Stimulated activated naive CD8-positive, alpha-beta T cell treated with anti-CD3 and anti-CD28 coated beads, Interleukin-15, Interleukin-2, amounts not matched to agents 100 U/mL and 50 U/mL, for 24 hours (primary cell): ENCODE measurements at places on chromosomes 13 and 19.
A peak's percentile ranks its signal among the peaks of the same experiment; 100 is the strongest.

- no peak for DNase-seq
Observed at GRCh38 chr13:37427843-37428494, 170.6 kb downstream of the POSTN start.

DNA sequence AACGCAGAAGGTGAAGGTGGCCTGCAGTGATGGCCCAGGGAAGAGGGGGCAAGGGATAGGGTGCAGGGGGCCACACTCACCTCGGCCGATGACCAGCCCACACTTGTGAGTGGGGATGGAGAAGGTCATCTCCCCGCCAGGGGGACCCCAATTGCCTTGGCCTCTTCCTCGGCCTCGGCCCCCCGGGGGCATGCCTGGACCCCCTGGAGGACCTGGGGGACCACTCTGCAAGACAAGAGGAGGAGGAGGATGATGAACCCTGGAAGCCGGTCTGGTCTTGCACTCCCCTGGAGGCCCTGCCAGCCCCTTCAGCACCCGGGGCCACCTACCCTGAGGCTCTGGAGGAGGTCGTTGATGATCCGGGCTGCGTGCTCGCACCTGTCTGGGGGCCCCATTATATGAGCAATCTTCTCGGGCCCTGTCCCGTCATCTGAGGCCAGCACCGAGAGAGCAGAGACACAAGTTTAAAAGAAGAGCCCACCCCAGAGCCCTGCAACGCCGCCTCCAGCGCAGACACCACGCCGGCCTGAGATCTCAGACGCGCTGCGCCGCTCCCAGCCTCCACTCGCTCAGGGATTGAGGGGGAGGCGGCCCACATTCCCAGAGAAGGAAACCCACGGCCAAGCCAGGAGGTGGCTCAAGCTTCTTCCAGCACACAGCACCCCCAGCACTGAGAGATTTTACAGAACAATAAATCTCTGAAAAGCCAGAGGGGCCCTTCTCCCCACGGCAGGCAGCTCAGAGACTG is 7.8 kb downstream of the KHSRP start:
- DNase-seq: no peak

DNA sequence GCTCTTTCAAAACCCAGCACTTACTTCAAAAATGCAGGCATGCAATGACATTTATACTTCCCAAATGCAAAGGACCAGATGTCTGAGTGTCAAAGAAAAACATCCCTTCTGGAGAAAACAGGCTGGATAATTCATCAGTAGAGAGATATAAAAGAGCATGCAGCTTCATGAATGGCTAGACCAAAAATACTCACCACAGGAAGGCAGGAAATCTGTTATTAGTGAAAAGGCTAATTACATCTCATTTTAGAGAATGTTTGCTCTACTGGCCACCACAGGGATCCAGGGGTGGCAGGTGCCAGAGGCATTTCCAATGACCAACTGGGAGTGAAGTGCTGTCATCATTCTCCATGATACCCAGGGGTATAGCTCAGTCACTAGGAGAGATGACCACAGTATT is 106.5 kb downstream of the LHFPL6 start:
- no peak for DNase-seq

DNA sequence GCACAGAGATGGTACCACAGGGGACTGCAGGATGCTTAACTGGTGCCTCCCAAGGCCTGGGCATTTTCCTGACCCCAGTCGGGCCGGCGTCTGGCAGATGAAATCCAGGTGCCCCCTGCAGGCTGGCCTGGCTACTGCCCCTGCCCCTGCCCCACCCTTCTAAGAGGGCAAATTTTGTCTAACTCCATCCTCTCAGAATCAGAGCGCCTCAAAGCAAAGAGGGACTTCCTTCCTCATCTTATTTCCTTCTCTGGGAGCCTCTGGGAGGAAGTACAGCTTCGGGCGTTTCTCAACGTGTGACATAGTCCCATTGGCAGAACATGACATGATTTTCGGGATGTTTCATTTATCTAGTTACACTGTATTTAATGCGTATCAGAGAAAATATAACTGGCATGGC is 2.7 kb downstream of the PRKACA start:
- peak; percentile 75 for DNase-seq

DNA sequence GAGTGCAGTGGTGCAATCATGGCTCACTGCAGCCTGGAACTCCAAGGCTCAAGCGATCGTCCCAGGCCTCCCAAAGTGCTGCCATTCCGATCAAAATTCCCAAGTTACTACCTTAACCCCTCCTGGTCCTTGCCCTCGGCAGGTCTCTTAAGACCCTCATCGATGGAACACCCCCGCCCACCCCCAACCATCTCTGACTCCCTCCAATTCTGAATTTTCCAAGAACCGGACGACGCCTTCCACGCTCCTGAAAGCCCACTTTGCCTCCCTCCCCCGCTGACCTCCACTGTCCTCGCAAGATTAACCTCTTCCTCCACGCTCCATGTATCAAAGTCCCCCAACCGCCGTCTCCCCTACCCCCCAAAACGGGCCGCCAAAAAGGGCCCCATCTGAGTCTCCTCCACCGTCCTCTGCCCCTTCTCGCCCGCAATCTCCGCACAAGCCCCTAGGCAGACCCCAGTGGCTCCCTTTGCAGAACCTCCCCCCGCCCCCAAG is 539 bp downstream of the DAPK3 start:
- DNase-seq: no peak

- no peak for DNase-seq
Observed at GRCh38 chr13:28719227-28720055, 671 bp upstream of the SLC46A3 start.

DNA sequence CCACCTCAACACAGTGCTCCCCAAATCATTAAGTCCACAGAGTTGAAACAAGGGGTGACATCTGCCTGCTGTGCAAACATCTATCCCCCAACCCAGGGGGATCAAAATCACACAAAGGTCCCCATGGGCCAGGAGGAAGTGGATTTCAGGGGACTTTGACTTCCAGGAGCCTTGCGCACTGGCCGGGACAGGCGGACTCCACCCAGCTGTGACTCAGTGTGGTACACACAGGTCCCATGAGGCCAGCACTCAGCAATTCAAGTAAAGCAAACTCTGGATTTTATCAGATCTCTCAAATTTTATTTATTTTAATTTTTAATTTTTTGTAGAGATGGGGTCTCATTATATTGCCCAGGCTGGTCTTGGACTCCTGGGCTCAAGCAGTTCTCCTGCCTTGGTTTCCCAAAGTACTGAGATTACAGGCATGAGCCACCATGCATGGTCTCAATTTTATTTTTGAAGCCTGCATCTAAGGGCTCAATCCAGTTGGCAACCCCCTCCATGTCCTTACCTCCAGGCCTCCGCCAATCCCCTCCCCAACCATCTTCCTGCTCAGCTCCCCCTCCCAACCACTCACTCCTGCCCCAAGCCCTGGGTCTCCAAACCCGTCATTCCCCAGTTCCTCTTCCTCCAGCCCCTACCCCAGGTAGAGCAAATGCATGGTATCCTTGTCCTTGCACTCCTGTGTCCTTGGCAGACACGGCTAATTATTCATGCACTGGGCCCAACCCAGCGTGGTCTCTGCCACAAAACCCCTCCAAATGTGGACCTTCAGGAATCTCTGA is 18.2 kb downstream of the ARHGAP33 start:
- DNase-seq: no peak

DNA sequence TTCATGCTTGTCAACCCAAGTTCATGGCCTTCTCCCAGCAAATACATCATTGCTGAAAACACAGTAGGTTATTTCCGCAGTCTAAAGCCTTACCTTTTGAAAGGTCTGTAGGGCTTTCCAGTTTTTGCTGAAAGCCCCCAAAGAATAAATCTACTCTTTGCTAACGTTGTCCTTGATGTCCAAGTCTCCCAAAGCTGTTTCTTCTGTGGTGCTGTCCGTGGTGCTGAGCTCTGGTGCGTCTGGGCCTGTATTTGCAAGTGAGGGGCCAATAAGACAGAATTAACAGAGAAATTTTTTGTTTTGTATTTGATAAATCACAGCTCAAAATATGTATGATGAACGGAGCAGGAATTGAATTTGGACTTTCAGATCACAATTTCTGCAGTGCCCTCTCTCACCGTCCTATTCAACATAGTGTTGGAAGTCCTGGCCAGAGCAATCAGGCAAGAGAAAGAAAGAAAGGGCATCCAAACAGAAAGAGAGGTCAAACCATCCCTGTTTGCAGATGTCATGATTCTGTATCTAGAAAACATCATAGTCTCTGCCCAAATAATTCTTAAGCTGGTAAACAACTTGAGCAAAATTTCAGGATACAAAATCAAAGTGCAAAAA is 9.8 kb upstream of the LGALS16 start:
- peak; percentile 16 for DNase-seq

GRCh38 chr19:10691178-10691881 is 9.9 kb upstream of the QTRT1 start:
- DNase-seq: no peak

DNA sequence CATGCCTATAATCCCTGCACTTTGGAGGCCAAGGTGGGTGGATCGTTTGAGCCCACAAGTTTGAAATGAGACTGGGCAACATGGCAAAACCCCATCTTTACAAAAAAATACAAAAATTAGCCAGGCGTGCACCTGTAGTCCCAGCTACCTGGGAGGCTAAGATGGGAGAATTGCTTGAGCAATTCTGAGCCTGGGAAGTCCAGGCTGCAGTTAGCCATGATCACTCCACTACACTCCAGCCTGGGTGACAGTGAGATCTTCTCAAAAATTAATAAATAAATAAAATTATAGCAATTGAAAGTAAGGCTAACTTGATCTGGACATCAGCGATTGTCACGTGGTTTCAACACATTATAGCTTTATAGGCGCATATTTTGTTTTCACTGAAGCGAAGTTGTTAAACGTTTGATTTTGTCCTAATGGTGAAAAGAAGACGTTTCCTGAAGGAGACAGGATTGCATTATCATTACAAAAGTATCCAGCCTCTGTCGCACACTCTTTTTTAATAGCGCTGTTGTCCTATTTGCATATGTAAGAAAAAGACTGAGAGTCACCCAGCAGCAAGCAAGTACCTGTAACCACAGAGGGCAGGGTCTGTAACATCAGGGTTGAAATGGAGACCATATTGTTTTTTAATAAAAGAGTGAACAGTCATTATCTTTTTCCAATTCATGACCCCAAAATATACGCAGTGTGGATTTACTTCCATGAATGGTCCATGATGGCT is 335.7 kb downstream of the DCT start:
- DNase-seq: no peak

- DNase-seq: peak; percentile 18
Observed at GRCh38 chr13:28574617-28575142, 79.8 kb upstream of the FLT1 start.

DNA sequence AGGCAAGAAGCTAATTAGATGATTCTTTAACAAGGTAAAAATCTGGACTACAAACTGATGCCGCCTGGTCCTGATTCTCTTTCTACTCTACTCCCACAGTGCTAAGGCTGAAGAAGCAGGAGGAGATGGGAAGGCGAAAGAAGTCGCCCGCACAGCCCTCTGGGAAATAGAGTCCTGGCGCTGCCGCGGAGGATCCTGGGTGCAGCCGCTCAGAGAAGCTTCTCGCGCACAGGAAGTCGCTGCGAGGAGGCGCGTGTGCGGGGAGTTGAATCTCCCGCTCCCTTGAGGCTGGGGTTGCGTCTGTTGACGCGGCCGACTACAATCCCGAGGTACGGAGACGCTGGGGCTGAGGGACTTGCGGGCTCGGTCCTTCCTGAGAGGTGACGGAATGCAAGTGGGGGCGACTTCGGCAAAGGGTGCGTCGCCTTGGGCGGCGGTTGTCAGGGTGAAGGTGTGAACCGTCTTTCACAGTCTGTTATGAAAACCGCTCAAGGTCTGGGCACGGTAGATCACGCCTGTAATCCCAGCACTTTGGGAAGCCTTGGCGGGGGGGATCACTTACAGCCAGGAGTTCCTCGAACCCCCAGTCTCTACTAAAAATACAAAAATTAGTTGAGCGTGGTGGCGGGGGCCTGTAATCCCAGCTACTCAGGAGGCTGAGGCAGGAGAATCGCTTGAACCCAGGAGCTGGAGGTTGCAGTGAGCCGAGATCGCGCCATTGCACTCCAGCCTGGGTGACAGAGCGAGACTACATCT is at the start of gene ZNF473:
Gene ZNF473 (plus strand): TSS at position 212 of the 756 bp plus-strand sequence. CDS start 5,078 bp downstream, outside the sequence.
- peak; percentile 89 for DNase-seq

- DNase-seq: no peak
Observed at GRCh38 chr19:44856421-44857083, 10.5 kb downstream of the NECTIN2 start.

DNA sequence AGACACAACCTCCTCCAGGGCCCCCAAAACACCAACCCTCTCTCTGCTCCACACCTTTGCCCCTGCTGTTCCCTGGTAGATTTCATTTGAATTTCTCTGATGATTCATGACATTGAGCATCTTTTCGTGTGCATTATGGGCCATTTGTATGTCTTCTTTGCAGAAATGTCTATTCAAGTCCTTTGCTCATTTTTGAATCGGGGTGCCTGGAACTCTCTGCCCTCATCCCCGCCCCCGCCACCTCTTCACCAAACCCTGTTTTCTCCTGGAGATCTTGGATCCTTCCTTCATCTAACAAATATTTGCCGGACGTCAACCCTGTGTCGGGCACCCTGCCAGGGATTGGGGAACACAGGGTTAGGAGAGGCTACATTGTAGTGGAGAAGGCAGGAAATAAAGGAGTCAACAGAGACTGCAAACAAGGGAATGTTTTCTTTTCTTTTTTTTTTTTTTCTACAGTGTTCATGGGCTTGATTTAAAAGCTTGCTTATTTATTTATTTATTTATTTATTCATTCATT is 25.5 kb upstream of the SLC1A5 start:
- DNase-seq: no peak
